Fibroblast of mammary gland (primary cell): ENCODE measurements at places on chromosomes 2 and 18.

- DNase-seq, result no peak
Observed at GRCh38 chr18:60880184-60880583, 453.0 kb upstream of the CDH20 start.

- DNase-seq, result peak; percentile 78
Observed at GRCh38 chr2:238869293-238870124, 21.6 kb downstream of the TWIST2 start.

DNA sequence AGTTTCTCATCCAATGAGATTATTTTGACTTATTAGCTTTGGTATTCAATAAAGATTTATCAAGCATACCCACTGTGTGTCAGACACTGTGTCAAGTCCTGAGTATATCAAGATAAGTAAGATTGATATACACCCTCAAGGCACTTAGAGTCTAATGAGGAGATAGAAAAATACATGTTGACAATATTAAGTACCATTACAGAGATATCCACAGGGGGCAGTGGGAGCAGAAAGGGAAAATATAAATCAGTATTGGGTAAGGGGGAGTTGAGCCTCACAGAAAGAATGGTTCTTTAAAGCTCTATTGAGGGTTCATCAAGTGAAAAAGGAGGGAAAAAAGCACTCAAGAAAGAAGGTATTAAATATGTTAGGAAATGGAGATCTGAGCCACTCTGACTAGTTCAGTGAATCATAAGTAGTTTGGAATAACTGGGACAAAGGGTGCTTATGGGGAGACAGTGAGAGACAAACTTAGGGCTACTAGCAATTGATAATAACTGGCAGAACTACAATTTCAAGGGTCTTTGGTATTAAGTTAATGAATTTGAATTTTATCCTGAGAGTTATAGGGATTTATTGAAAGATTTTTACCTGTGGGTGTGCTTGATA, 45.5 kb upstream of the SLC8A1 start:
- peak; percentile 65 for DNase-seq

DNA sequence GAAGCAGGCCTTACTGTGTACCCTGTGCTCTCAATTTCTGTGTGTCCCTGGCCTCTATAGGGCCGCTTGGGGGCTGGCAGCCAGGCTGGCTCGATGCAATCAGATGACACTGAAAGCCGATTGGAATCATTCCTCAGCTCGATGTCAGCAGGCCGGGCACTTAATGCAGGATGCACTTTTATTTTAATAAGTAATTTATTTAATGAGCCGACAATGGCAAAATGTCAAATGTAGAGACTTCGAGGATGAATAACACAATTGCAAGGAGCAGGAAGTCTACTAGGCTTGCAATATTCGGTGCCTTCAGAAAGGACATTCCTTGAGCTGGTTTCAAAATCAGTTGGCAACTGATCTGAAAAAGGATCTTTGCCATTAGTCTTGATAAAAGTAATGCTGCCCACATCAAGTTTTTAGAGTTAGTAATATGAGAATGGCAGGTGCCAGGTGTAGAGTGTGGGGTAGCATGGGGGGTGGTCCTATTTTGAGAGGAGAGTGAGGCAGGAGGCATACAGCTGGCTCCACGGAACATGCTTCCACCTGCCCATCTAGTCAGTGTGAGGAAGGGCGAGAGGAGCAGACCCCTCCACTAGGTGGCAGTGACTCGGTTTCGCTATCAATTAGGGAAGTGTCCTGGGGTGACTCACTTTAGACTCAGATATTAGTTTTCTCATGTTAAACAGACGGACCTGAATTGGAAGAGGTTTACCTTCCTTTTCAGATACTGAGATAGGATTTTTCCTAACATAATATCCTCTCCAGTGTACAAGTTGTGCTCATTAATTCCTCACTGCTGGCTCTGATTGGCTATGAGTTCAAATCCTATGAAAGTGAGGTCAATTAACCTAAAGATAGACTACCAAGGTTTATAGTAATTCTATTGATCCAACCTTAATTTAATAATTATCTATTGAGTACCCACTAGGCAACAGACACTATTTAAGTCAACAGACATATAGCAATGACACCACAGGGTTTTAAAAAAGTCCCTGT, 80.9 kb downstream of the NABP1 start:
- DNase-seq, result peak; percentile 63

DNA sequence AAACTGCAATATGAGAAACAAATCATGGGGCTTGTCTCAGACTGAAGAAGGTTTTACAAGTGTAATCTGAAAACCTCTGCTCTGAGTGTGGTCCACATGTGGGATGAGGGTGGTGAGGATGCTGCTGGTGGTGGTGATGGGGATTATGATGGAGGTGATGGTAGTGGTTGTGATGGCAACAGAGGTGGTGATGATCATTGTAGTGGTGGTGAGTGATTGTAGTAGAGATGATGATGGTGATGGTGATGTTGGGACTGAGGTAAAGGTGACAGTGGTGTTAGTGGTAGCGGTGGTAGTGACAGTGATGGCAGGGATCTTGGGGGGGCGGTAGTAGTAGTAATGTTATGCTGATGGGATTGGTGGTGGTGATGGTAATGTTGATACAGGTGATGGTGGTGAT, 217.8 kb downstream of the ANAPC1 start:
- no peak for DNase-seq

DNA sequence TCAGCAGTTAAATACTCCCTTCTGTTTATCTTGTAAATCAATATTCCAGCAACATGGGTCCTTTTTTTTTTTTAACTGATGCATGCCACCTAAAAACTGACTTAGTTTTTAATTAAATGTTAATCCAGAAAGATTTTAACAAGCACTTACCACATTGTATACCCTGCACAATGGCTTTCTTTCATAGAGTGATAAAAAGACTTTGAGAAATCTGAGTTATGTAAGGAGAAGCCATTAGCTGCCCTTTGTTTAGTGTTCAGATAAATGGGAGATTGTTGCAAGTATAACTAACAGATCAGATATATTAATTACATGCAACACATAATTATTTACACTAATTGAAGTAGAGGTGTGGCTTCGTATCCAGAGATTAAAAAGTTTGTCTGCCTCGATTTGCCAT, 22.7 kb upstream of the NFATC1 start:
- DNase-seq, result no peak

- peak; percentile 63 for DNase-seq
Observed at GRCh38 chr18:40159141-40160017, 1795.7 kb upstream of the PIK3C3 start.

GRCh38 chr2:71756280-71756906, 303.0 kb downstream of the DYSF start:
- peak; percentile 66 for DNase-seq

GRCh38 chr2:67514515-67514914, 117.4 kb downstream of the ETAA1 start:
- peak; percentile 91 for DNase-seq

DNA sequence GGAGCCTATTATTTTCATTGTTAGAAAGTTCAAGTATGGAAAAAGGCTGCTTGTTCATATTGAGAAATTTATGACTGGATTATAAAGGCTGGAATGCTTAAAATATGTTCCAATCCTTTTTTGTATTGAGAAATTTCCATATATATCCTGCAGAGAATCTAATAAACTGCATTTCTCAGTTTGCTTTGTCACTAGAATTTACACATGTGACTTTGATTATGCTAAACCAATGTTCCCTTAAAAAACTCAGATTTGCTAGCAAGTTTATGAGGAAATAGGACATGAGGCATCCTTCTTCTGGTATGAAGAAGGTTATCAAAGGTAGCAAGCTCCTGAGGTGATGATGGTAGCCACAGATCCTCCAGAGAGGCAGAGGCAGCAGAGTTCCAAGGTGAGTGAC, 29.2 kb upstream of the DSEL start:
- DNase-seq, result no peak

DNA sequence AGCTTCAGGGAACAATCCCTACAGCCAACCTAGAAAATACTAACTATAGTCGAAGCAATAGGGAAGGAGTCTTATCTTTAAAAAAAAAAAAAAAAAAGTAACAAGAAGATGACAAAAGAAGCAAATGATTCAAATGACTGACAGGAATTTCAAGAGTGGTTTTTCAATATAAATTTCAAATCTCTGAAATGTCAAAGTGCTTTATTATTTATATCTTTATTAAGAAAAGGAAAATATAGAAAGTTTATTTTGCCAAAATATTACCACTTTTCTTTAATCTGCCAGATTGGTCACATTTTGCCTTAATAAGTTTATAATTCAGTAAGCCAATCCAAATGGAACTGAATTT, 63.5 kb upstream of the HNRNPA3 start:
- DNase-seq, result no peak

GRCh38 chr2:237327175-237327950, 86.6 kb downstream of the COL6A3 start:
- no peak for DNase-seq

GRCh38 chr18:77478646-77479442, 229.2 kb downstream of the GALR1 start:
- DNase-seq, result peak; percentile 82

DNA sequence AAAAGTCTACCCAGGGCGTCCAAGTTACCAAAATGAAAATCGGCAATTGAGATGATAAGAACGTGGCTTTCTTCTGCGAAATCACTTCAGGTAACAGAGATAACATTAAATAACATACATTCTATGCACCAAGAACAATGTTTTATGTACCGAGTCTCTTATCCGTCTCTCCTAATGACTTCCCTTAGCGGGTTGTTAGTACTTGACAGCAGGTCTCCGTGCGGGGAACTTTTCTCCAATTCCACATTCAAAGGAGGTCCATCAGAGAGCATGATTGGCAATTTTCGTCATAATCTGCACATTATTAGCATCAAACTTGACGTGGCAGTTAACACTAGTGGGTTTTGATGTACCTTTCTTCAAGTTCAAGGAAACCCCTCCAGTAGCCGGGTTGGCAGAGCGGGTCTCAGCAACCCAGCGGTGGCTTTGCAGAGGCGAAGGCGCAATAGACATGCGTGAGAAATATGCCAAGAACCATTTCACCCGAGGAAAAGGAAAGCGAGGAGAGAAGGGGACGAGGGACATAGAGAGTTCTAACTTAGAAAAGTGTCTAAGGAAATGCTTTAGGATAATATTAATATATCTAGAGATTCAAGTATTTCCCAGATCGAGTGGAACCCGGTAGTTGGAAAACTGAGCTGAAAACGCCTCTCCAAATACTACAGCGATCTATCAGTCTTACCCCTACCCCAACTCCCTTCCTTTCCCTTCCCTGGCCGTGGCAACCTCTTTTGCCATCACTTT, 5.0 kb downstream of the EVX2 start:
- no peak for DNase-seq

DNA sequence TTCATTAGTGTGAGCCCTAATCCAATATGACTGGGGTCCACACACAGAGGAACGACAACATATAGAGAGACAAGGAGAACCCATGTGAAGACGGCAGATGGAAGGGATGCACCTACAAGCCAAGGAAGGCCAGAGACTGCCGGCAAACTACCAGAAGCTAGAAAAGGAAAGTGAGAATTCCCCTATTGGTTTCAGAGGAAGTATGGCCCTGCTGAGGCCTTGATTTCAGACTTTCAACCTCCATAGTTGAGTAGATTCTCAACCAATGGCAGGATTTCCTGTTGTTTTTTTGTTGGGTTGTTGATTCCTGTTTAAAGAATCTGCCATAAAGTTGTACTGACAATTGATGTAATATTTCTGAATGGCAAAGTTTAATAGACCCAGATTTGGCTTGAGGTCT, 241.5 kb downstream of the SATB2 start:
- no peak for DNase-seq

DNA sequence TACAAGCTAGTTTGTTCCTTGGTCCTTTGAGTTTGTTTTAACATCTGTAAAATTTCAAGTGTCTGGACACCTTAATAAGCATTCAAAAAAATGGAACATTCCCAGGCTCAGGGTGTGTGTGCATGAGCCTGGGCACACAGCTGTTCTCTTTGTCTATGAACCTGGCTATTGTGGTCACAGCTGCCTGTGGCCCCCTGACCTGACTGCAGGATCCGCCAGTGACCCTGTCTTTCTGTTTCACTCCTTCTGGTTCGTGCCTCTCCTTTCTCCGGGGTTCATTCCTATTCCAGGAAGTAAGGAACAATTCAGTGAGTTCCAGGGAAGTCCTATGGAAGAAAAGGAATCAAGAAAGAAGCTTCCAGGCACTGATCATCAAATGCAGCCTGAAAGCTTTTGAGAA, 35.6 kb downstream of the VWA3B start:
- DNase-seq, result no peak

- no peak for DNase-seq
Observed at GRCh38 chr2:226011716-226012450, 612.4 kb downstream of the NYAP2 start.

- DNase-seq, result no peak
Observed at GRCh38 chr2:178199334-178199733, 5.0 kb downstream of the OSBPL6 start.

GRCh38 chr2:70891572-70892357, 43.9 kb upstream of the ATP6V1B1 start:
- no peak for DNase-seq

- DNase-seq, result no peak
Observed at GRCh38 chr18:50465211-50466153, 90.6 kb downstream of the SKA1 start.

DNA sequence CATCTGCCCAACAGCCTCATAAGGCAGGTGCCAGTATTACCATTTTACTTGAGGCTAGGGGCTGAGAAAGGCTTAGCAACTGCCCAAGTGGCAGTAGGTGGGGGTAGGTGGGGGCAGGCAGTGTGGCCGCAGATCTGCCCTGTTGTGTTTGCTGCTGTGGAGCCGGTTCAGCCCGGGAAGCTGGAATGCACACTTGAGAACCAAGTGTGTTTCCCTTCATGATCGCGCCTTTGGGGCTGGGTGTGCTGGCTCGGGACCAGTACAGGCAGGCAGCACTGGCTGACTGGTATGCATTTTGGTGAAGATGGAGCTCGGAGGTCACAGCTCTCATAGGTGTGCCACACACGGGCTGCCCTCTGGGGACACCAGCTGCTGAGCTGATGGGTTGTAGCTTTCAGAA, 85.1 kb downstream of the CABLES1 start:
- DNase-seq, result no peak
